ENCODE measurements at places on chromosomes 4 and X.
A peak's percentile ranks its signal among the peaks of the same experiment; 100 is the strongest.

DNA sequence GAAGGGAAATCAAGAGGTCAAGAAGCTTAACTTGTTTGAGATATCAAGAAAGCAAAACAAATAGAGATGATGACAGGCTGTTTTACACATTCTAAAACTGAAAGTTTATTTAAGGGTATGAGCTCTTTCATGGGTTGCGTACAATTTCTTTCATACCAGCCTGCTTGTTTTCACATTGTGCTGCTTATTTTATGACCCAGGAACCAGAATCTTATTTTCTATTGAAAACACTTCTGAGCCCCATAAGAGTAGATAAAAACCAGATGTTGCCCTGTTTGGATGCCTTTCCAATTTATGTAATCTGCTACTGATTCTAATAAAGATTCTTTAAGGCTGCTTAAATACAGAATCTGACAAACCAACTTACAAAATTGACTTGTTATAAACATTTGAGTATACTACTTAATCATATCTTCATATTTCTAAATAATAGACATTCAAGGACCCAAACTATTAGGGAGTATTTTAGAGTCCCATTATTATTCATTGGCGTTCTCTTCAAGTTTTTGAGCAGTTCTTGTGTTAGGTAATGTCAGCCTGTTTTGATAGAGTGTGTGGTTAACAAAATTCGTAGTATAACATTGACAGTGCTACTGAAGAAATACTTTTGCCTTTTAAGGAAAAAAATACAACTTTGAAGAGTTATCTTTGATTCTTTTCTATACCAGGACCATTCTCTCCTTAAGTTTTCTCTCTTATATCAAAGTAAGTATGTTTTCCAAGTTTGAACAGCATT lies 74.4 kb downstream of the PDLIM5 start:
- no peak for DNase-seq

GRCh38 chrX:138463476-138463875 lies 248.0 kb downstream of the FGF13 start:
- DNase-seq: no peak

- no peak for DNase-seq
Measured at GRCh38 chrX:109487640-109488039, 5.8 kb upstream of the GUCY2F start.

- DNase-seq: no peak
Measured at GRCh38 chr4:87087015-87087414, 133.4 kb downstream of the KLHL8 start.

GRCh38 chr4:39497909-39498726 lies 29.1 kb downstream of the UGDH start:
- DNase-seq: no peak

- no peak for DNase-seq
Measured at GRCh38 chrX:134572816-134573682, 85.2 kb downstream of the PLAC1 start.

- DNase-seq: no peak
Measured at GRCh38 chrX:153649915-153650782, 3.1 kb downstream of the DUSP9 start.

DNA sequence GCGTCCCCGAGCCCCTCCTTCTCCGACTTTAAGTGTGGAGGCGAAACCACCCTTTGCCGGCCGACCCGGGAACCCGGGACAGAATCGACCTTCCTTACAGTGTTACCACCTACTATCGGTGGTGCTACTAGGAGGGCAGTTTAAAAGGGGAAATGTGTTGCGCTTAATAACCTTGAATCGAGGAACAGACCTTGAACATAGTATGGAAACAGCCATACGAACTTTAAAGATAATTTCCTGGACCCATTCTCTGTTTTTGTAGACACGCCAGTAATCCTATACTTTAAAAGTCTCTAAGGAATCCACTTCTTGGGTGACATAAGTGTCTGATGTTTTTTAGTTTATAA lies 1.5 kb downstream of the ING2 start:
- no peak for DNase-seq

GRCh38 chr4:130747842-130748241 lies 1651.9 kb downstream of the C4orf33 start:
- no peak for DNase-seq

DNA sequence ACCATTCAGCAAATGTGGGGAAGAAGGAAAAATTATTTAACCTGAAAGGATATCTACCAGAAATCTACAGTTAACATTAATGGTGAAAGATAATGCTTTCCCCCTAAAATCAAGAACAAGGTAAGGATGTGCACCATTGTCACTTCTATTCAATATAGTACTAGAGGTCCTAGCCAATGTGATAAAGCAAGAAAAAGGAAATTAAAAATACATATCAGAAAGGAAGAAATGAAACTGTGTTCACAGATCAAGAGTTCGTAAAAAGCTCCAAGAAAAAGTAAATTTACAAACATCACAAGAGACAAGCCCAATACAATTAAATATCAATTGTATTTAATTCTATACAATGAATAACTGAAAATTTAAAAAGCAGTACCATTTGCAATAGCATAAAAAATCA lies 57.6 kb downstream of the CNOT6L start:
- DNase-seq: no peak

DNA sequence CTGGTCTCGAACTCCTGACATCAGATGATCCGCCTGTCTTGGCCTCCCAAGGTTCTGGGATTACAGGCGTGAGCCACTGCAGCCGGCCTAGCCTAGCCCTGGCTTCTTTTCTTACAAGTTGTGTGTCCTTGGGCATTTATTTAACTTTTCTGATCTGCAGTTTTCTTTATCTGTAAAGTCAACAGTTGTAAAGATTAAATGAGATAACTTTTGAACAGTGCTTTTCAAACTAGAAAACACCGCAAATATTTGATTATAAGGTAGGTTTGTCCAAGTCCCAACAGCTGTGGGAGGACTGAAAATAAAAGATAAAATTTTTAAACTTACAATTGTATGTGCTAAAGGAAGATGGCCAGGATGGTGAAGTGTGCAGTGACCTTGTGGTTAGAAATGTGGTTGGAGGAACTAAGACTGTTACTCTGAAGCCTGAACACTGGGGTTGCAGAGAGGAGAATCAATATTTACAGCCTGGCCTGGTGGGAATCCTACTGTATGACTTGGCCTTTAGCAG lies 44.8 kb downstream of the GSX2 start:
- no peak for DNase-seq

GRCh38 chrX:129642641-129643040 lies 12.1 kb downstream of the APLN start:
- no peak for DNase-seq

- no peak for DNase-seq
Measured at GRCh38 chr4:29415771-29416170, 1304.4 kb upstream of the PCDH7 start.

DNA sequence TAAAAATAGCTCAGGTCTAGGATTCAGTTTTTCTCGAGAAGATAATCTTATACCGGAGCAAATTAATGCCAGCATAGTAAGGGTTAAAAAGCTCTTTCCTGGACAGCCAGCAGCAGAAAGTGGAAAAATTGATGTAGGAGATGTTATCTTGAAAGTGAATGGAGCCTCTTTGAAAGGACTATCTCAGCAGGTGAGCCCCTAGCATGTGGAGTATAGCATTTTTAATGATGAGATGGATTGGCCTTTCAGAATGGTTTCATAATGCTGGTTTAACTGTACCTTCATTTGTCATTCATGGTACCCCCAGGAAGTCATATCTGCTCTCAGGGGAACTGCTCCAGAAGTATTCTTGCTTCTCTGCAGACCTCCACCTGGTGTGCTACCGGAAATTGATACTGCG lies 79.4 kb downstream of the SLC10A6 start:
- no peak for DNase-seq

DNA sequence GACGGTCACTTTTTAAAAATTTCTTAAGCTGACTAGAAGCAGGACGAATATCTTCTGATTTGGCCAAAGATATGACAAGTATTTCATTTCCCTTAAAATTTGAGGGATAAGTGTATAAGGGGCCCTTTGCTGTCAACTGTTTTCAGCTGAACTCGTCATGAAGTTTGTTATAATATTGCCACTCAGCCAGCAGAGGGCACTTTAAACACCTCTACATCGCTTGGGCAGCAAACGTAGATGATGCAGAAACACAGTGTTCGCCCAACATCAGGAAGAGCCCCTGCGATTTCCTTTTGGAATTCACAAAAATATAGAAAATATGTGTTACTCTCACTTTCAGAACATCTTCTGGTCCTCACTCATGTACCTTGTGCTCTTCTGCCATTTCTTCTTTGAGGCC lies 435.7 kb upstream of the FMR1 start:
- no peak for DNase-seq

GRCh38 chrX:70231666-70232065 lies 2.8 kb upstream of the AWAT1 start:
- no peak for DNase-seq

DNA sequence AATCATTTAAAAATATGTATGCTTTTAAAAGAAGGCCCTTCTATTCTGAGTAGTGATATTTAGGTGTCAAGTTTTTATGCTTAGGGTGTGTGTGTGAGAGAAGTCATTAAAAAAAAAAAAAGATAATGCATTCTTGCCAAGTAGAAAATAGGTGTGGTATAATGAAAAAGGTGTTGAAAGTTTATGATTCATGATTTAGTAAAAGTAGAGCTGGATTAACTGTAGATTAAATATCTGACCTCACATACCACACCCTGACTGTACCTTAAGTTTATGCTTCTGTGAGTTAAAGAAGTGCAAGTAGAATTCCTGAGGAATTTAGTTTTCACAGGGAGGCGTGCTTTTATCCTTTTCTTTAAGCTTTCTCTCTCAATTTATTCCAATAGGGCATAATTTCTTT lies 71.1 kb downstream of the BMPR1B start:
- no peak for DNase-seq

- DNase-seq: peak; percentile 56
Measured at GRCh38 chr4:26321373-26322221, 783 bp downstream of the RBPJ start.

DNA sequence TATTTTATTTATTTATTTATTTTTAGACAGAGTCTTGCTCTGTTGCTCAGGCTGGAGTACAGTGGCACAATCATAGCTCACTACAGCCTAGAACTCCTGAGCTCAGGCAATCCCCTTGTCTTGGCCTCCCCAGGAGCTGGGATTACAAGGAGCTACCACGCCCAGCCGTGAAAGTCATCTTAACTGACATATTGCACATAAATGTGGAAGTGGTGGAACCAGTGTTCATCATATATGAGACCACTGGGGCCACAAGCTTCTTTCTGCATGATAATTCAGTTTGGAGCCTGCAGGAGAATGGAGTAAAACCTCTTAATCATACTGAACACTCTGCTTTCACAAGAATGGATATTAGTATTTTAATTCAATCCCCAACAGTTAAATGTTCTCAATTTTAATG lies 12.5 kb upstream of the CTSO start:
- DNase-seq: no peak

- no peak for DNase-seq
Measured at GRCh38 chr4:168551945-168552695, 55.3 kb downstream of the PALLD start.

DNA sequence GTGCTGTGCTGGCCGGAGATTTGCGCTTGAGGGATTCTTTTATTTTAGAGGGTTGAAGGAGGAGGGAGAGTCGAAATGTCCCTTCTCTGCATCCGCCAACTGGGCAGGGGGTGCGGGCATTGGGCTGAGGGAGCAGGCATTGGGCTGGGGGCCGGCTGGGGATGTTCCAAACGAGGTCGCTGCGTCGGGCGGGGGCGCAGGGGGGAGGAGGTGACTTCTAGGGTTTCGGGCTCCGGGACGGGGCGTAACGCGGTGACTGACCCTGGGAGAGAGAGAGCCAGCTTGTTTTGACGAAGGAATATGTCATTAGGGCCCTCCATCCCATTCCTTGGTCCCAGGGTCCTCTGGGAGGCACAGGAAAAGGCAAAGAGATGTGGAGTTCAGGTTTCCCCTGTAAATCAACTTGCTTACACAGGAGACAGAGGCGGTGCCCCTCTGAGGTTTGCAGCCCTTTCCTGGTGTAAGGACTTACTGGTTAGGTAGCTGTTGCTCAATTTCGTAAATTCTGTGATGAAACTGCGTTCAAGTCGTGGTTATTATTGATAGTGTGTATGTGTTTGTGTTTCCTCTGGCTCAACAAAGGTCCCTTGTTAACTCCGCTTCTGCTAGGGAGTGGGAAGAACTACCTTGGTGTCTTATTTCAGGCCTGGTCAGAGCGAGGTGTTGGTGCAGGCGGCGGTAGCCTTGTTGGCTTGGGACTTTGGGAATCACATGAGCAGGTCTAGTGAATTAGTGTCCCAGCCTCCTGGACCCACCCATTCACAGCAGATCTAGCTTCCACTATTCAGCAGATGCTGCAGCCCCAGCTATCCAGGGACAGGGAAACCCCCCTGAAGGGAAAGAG lies 716 bp downstream of the FHIP1A start:
- peak; percentile 33 for DNase-seq

Measured in CD4-positive, alpha-beta T cell (primary cell).